ENCODE measurements at places on chromosomes 6 and 20.

GRCh38 chr20:37579106-37579505 is 51.4 kb upstream of the BLCAP start:
- no peak for DNase-seq

DNA sequence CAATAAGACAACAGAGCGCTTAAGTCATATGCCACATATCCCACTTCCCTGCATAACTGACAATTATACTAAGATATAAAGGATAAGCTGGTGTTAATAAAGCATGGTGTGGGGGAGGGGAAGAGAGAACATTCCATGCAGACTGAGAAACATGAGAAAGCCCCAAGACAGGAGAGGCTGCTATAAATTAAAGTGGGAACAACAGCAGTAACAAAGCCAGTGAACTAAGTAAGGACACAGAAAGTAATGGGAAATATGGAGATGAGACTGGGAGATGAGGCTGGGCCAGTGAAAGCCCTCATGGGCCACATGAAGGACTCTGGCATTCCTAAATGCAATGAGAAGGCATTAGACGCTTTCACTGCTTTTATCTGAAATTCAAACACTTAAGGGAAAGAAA is 41.3 kb downstream of the SESN1 start:
- no peak for DNase-seq

- DNase-seq: no peak
These were observed 317.6 kb downstream of the HDGFL1 start for GRCh38 chr6:22886650-22887581.

DNA sequence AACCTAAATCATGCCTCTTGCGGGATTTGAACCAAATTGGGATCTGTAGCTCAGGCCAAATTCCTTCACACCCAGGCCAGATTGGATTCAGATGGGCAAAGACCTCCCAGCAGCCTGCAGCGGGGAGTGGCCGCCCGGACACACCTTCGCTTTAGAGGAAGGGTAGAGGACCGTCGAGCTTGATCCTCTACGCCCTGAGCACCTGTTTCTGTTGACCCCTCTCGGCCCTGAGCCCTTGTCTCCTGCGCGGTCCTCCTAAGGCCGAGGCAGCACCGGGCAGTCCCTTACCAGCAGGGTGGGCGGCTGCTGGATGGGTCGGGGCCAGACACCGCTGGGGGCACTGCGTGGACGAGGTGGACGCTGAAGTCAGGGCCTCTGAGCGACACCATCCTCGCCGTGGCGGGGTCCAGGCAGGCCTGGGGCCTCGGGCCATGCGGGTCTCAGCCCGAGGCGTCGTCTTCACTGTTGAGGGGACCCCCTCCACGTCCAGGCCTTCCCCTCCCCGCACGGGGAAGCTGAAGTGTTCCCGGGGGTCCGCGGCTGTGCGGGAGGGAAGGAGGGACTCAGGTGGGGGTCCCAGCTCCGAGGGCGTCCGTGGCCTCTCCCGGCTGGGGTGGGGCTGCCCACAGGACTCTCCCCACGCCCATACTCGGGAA is 114.8 kb downstream of the SMOC2 start:
- DNase-seq: no peak

GRCh38 chr20:20500312-20500711 is 132.4 kb downstream of the INSM1 start:
- no peak for DNase-seq

DNA sequence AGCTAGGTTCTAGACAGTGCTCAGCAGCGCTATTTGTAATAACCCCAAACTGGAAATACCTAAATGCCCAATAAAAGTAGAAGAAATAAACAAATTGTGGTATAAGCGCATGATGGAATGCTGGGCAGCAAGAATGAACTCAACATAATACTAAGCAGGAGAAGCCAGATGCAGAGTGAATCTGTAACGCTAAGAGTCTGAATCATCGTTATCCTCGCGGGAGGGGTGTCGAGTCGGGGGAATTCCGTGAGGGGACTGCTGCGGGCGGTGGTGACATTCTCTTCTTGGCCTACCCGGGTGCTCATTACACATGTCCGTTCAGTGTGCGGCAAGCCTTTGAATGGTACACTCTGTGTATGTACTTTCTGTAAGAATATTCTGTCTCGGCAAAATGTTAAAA is 83.7 kb downstream of the SULF2 start:
- DNase-seq: no peak

DNA sequence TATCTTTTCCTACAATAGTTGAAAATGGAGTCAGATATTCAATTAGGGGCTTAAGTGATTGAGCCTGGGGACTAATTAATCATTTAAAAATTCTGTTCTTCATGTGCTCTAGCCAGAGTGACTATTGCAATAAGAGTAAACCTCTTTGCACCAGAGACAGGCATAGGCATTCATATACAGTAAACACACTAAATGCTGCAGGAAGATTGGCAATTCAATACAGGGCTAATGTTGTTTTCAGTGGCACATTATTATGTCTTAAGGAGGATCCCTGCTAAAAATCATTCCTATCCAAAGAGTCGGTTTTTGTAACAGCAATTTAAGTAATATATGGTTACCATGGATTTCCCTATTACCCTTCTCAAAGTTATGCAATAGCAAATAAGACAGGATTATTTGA is 1.2 kb downstream of the PDE7B start:
- no peak for DNase-seq

DNA sequence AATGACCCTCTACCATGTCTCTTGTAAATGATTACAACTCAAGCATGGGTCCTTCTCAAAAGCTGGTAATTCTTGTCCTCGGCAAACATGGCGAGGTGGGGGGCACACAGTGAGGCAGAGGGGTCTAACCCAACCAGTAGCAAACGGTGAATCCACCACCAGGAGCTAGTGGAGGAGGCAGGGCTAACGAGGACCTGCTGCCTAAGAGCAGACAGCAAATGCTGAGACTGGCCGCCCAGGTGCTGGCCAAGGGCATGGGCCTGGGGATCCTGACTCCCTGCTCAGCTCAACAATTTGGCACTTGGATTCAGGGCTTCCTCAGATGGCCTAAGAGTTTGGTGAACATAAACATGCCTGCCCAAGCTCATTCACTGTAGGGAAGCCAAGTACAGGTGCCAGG is 18.4 kb downstream of the PCIF1 start:
- no peak for DNase-seq

DNA sequence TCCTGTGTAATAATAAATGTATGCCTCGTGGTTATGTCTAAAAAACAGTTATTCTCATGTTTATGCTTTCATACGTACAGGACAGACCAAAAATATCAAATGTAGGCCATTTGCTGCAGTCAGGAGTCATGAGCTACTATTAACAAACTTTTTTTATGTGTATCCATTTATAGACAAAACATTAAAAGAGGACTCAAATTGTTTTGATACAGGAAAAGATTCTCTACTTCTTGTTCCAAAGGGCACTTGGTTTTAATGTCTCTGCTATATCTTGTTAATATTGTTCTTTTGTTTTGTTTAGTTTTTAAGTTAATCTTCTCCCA is 155.2 kb downstream of the ZDHHC14 start:
- DNase-seq: no peak

DNA sequence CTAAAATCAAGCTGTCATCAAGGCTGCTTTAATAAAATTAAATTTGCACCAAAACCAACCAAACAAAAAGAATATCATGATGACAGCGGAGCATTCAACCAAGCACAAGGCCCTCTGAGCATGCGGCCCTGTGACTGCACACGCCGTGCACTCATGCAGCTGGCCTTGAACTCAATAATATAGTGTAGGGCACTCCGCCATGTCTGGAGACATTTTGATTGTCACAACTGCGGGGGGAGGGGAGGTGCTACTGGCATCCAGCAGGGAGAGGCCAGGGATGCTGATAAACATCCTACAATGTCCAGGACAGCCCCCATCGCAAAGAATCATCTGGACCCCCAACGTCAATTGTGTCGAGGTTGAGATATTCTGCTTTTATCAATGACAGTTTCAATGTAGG is 9.7 kb downstream of the MOCS3 start:
- DNase-seq: no peak

- DNase-seq: no peak
These were observed 32.2 kb downstream of the CDYL start for GRCh38 chr6:4808396-4808795.

- DNase-seq: no peak
These were observed 57.2 kb downstream of the TBX18 start for GRCh38 chr6:84707171-84707570.

- no peak for DNase-seq
These were observed 313.1 kb upstream of the SUPT3H start for GRCh38 chr6:45690846-45691245.

DNA sequence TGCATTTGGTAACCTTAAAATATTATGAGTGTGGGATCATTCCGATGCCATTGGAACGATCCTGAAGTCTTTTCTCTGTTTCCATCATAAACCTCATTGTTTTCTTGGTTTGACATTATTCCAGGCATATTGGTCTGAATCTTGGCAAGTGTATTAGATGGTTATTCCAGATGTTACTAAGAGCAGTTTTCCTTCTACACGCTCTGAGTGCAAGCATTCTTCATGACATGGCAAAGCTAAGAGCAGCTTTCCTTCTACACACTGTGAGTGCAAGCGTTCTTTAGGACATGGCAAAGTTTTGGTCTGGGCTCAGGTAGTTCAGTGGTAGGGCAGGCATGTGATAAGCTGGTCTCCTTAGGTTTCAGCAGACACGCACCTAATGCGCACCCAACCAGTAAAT is 53.0 kb downstream of the SMOC2 start:
- no peak for DNase-seq

DNA sequence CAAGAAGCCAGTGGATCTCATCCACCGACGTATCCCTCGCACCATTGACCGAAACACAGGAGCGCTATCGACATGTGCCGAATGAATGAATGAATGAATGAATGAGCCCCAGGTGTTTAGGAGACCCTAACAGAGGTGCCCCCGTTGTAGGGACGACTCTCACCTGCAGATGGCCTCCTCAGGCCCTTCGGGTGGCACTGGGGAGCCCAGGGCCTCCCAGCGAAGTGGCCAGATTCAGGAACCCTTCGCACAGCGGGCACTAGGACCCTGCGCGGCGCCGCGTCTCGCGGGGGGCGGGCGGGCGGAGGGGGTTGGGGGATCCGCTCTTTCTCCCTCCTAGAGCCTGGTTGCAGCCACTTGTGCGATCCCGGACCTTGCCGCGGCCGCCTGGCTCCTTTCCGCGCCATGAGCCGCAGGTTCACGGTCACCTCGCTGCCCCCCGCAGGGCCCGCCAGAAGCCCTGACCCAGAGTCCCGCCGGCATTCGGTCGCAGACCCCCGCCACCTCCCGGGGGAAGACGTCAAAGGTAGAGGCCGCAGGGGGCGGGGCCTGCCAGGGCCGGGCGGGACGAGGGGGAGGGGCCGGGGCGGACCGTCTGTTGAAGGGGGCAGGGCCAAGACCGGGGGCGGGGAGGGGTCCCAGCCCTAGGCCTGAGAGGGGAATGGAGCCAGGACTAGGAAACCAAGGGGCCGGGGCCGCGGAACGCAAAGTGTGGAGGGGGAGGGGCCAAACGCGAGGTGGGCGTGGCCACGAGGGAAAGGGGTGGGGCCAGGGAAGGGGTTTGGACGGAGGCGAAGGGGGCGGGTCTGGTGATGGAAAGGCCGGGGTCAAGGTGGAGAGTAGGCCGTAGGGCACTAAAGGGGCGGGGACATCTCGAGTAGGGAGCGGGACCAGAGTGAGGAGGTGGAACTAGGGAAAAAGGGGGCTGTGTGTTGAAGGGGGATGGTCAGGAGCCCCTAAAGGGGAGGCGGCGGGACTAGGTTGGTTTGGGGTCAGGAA is 7.4 kb upstream of the SLC12A5 start:
- no peak for DNase-seq

- DNase-seq: no peak
These were observed 21.0 kb downstream of the PFDN4 start for GRCh38 chr20:54228841-54229240.
